HFF-Myc (cell line): ENCODE measurements at places on chromosomes 2 and 18.

- DNase-seq, result no peak
Measured at GRCh38 chr2:47112665-47113435, 42.3 kb downstream of the STPG4 start.

DNA sequence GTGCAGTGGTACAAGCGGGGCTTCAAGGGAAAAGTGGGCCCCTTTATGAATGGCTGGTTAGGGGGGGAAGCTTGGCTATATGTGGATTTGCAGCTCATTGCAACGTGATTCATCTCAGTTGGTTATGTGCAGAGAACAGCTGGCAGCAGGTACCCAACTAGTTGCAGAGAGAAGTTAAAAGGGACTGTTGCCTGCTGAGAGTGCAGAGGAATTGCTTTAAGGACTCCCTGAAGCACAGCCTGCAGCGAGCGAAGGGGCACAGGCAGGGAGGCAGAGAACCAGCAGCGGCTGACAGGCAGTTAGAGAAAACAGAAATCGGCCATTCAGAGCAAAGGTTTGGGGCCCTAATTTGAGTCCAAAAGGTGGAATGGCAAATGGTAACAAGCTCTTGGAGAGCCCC lies 278.2 kb upstream of the LYPD1 start:
- DNase-seq, result no peak

- DNase-seq, result no peak
Measured at GRCh38 chr2:144669196-144669987, 149.5 kb upstream of the ZEB2 start.

GRCh38 chr2:189153619-189154018 lies 25.9 kb downstream of the COL5A2 start:
- DNase-seq, result peak; percentile 94

DNA sequence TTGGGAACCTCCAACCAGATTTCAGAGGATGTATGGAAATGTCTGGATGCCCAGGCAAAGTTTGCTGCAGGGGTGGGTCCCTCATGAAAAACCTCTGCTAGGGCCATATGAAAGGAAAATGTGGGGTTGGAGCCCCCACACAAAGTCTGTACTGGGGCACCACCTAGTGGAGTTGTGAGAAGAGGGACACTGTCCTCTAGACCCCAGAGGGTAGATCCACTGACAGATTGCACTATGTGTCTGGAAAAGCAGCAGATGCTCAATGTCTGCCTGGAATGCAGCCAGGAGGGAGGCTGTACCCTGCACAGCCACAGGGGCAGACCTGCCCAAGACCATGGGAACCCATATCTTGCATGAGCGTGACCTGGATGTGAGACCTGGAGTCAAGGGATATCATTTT lies 573.7 kb upstream of the NXPH2 start:
- no peak for DNase-seq

GRCh38 chr18:32081881-32082280 lies 9.8 kb upstream of the RNF138 start:
- DNase-seq, result no peak

DNA sequence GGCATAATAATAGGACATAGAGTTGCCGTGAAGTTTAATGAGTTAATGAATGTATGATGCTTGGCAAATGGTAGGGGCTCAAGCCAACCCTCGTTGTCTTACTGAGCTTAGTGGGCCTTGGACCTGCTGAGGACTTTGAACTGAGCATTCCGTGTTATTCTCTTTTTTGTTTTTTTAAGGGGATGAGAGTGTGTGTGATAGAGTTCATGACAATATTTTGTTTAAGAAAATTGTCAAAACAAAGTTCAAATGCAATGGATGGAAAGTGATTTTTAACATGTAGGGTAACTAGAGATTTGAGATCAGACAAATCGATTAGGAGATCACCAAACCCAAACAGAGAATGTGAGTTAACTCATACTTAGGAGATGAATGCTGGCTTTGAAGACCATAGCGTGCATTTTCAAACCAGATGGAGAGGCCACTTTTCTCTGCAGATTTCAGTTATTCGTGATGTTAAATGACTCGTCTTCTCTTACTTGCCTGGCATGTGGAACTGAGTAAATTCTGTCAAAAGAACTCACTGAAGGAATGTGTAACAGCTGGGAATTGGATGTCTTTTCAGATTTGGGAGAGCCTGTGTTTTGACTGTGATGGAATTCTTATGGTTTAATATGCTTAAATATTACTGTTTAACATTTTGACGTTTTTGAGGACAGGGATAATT lies 88.7 kb downstream of the NEDD4L start:
- DNase-seq, result no peak

GRCh38 chr2:226017537-226017936 lies 618.0 kb downstream of the NYAP2 start:
- no peak for DNase-seq

GRCh38 chr2:218821605-218822211 lies 9.9 kb downstream of the PRKAG3 start:
- DNase-seq, result no peak

GRCh38 chr2:150532879-150533278 lies 45.4 kb upstream of the RND3 start:
- DNase-seq, result no peak

GRCh38 chr2:217067787-217068186 lies 207.9 kb upstream of the TNP1 start:
- no peak for DNase-seq

- DNase-seq, result no peak
Measured at GRCh38 chr2:11701751-11702301, 31.8 kb upstream of the NTSR2 start.

- DNase-seq, result no peak
Measured at GRCh38 chr2:96792772-96793749, 23.0 kb upstream of the CNNM3 start.

DNA sequence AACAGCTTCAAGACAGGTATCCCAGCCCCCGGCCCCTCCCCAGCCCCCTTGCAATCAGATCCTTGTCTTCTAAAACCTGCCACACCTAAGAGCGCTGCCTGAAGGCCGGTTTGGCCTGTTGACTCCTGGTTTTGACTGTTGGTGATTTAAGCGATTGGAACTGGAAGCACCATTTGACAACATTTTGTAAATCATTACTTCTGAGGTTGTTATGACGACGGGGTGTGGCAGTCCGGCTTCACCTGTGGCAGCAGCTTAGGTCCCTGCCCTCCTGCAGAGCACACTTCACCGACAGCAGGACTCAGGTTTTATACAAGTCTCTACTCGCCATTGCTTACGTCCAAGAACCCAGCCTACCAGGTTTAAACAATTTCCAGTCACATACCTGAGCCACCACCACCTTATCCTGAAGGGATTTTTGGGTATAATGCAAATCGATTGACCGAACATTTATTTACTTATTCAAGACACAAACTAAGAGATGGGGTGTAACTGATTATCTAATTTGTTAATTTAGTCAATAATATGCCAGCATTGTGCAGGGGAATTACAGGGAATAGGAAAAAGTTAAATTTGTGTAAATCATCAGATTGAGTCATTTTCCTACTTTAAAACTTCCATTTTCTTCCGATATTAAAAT lies 707 bp upstream of the DGUOK start:
- no peak for DNase-seq

- no peak for DNase-seq
Measured at GRCh38 chr18:9719421-9719981, 11.4 kb downstream of the RAB31 start.

- DNase-seq, result peak; percentile 40
Measured at GRCh38 chr2:37156857-37157714, at the start of gene EIF2AK2. TSS of gene EIF2AK2 (minus strand) at chr2:37156980. CDS start at chr2:37147806, 9,174 bp downstream.

DNA sequence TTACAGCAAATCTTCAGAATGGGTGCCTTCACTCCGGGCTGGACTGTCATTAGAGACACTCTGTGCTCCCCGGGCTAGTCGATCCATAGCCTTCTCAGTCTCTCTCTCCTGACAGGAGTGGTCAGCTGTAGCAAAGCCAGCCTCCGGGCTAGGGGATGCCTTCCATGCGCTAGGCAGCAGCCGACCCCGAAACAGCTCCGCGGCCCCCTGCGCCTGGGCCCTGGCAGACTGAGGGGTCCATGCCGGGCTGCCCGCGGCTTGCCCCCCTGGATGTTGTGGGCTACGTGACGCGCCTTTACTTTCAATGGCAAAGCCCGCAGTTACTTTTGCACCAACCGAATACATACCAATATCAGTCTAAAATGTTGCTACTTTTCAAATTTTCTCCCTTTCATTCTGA lies 1447.2 kb downstream of the LRP1B start:
- DNase-seq, result no peak

DNA sequence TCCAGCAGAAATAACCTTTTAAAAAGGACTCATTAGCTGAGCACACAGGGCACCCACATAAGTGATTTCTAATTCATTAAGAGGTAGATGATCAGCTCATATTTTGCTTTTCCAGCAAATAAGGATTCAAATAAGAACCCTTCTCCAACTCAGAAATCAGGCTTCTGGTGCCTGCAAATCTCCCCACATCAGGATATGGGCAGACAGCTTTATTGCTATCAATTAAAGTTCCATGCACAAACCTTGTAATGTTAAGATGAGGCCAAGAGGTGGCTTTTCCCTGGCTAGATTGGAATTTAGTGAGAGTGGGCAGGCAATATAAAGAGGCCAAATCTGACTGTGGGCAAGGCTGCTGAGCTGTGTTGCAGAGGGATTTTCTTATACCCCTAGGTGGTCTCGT lies 193.6 kb downstream of the SH3RF3 start:
- no peak for DNase-seq

DNA sequence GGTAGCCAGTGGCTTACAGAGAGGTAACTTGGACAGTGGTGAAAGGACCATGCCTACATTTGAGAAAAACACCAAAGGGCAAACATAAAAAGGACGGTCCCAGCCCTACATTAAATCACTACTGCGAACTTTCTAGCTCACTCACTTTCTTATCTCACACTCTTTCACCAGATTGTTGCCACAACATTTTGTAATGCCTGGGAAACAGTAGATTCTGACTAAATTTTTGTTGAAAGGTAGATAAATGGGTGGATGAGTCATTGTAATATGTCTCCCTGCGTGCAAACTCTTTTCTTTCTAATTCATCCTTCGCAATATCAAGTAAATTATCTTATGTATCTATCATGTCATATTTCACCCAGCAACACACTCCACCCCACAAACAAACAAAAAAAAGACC lies 192.2 kb downstream of the IRS1 start:
- DNase-seq, result no peak

GRCh38 chr2:152376968-152377367 lies 42.0 kb downstream of the FMNL2 start:
- no peak for DNase-seq

- DNase-seq, result no peak
Measured at GRCh38 chr2:225999692-226000091, 600.2 kb downstream of the NYAP2 start.

DNA sequence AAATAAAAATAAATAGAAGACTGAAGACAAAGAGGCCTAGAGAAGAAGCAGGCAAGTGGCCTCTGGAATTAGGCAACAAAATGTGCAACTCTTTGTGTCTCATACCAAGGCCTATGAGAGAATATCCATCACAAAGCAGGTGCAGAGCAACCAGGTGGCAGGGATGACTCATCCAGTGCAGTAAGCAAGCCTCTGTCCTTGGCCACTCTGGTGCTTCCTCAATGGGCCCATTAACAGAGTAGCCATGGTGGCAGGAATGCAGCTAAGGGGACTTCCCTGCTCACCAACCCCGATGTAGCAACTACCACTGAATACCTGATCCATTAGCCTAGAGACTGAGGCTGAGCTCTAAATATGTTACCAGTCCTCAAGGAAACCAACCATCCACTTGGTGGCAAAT lies 11.0 kb upstream of the EPG5 start:
- DNase-seq, result no peak

GRCh38 chr2:14143435-14143834 lies 489.1 kb upstream of the LRATD1 start:
- DNase-seq, result no peak

DNA sequence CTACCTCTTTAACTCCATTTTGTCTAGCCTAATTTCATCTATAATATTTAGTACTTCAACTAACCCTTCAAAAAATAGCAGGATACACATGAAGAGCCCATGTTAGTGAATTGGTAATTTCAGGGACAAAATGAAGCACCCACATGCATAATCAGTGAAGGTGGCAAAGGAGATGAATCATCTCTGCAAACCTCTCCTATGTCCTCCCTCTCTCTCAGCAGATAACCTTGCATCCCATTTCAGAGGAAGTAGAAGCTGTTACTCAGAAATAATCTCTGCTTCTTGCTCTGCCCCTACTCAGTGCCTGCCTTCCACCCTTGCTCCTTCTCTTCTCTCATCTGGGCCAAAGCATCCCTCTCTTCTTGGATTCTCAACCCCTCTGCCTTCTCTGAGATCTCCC lies 60.2 kb upstream of the CAVIN2 start:
- no peak for DNase-seq

DNA sequence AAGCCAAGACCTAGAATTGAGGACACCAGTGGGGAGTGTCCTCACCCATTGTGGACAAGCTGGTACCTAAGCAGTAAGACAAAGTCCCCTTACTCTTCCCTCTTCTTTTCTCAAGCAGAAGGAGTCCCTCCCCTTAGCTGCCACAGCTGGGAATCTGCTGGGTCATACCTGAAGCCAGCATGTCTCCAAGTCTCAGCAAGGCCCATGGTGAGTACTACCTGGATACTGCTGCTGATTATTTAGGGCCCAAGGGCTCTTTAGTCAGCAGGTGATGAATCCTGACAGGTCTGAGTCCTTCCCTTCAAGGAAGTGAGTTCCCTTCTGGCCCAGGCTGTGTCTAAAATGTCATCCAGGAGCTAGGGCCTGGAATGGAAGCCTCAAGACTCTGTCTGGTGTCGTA lies 198.6 kb upstream of the STK17B start:
- no peak for DNase-seq

DNA sequence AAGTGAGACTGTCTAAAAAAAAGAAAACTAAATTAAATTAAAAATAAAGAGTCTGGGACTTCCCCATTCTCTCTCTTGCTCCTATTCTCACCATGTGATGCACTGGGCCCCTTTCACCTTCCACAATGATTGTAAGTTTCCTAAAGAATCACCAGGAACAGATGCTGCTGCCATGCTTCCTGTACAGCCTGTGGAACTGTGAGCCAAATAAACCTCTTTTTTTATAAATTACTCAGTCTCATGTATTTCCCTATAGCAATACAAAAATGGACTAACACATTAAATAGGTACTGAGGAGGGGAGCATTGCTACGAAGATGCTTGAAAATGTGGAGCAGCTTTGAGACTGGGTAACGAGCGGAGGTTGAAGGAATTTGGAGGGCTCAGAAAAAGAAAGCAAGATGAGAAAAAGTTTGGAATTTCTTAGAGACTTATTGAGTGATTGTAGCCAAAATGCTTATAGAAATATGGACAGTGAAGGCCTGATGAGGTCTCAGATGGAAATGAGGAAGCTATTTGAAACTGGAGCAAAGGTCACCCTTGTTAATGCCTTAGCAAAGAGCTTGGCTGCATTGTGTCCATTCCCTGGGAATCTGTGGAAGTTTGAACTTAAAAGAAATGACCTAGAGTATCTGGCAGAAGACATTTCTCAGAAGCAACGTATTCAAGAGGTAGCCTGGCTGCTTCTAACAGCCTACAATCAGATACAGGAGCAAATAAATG lies 128.7 kb downstream of the EIPR1 start:
- no peak for DNase-seq

- no peak for DNase-seq
Measured at GRCh38 chr2:2645162-2645855, 314.2 kb upstream of the MYT1L start.

- DNase-seq, result no peak
Measured at GRCh38 chr2:159111346-159111927, 143.0 kb downstream of the TANC1 start.
